Renal cortical epithelial cell (primary cell): ENCODE measurements at places on chromosomes 7 and 10. TPM values are rescaled to one million over a fixed set of nuclear protein-coding genes. Genes with fewer than 3 reads are reported as not detected.

Gene CNPY1
- not detected in 2 replicates for total RNA-seq

GRCh38 chr7:57354679-57355338, 95.2 kb upstream of the ZNF716 start:
- no peak for DNase-seq

DNA sequence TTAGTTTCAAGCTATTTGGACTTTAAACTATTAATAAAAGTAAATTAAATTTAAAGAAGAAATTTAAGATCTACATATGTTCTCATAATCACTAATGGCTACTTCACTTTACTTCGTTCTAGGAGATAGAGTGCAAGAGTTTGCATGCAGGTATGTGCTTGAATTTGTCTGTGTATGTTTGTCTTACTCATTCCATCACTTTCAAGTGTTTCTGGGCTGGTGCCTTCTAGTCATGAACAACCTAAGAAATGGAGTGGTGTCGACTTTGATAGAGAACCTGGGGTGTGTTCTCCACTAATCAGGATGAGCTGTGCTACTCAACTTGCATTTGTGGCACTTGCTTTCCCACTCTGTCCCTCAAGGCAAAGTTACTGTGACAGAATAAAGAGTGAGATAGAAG, 169.9 kb downstream of the KCND2 start:
- no peak for DNase-seq

Gene PAX4
- total RNA-seq: not detected in 2 replicates

DNA sequence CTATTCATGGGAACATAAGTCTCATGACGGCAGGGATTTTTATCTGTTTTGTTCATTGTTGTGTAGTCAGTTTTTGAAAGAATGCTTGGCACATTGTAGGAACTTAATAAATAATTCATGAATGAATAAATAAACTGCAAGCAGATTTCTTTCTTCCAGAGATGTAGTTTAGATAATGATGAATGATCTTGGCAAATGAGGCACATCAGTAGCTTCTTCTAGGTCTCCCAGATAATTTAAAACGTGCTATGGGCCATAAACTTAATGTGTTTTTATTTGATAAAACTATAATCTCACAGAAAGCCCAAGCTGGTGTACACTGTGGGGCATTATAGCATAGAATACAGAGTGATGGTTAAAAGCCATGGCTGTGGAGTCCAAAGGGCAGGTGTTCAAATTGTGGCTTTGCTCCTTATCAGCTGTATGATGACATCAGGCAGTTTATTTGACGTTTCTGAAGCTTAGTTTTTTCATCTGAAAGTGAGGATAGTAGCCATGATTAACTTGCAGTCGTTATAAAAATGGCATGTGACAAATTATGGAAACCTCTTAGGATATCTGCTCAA, 3.5 kb downstream of the MGAM start:
- DNase-seq: peak; percentile 12

Gene EPO
- total RNA-seq: not detected in 2 replicates
